SW480 (cell line): ENCODE measurements at places on chromosomes 6 and 20.
A peak's percentile ranks its signal among the peaks of the same experiment; 100 is the strongest.

GRCh38 chr20:8756410-8756809 lies 312.5 kb upstream of the PLCB4 start:
- DNase-seq, result peak; percentile 44

DNA sequence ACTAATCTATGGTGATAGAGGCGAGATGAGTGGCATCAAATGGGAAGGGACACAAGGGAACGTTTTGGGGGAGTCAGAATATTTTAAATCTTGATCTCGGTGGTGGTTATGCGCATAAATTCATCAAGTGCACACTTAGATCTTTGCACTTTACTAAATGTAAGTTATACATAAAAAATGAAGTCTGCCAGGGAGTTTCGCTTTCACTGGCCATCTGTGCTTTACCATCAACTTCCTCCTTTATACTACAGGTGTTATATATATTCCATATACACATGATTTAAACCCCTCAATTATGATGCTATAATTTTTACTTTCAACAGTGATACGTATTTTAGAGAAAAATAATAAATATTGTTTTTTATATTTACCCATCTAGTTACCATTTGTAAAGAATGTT lies 97.6 kb upstream of the AKIRIN2 start:
- DNase-seq, result peak; percentile 25

GRCh38 chr20:25197183-25197869 lies 1.8 kb downstream of the ENTPD6 start:
- peak; percentile 57 for DNase-seq

GRCh38 chr6:170147832-170148708 lies 142.8 kb downstream of the DLL1 start:
- no peak for DNase-seq

DNA sequence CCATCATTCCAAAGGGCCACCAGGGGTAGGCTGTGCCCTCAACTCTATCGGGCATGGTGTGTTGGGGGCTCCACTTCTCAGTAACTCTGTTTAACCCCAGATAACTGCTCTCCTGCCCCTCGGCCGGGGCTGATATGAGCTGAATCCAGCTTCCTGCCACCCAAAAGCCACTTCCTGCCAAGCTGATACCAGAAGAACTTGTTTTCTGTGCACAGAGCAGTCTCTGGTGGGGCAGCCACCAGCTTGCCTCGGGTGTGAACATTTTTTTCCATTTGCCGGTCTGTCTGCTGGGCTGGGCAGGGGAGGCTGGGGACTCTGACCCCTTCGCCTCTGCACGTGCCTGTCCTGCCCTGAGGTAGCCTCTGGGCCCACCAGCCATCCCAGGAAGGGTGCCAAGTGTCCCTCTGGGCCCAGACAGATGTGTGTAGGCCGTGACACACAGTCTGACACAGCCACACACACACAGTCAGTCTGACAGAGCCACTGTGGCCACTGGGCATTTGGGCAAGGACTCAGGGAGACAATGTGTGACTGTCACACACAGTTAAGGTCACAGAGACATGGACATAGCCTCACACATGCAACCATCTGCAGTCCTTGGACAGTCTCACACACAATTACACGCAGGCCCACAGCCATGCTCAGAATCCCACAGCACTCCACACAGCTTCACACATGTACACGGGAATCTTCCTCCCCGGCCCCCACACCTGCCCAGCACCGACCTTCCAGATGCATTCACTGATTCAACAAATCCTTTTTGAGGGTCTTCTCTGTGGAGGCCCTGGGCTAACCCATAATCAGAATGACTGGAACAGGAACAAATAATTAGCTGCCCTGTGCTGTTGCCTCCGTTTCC lies 45.1 kb downstream of the NOL4L start:
- no peak for DNase-seq

DNA sequence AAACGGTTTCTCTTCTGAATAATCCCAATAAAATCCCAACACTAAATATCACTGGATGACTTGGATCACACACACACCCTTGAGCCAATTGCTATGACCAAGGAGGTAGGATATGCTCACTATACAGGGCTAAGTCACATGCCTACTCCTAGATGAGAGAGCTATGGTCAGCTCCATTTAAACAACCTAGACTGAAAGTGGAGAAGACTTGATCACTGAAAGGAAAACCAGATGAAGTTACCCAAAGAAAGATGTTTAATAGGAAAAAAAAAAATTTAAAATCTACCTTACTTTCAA lies 18.9 kb upstream of the COL19A1 start:
- DNase-seq, result no peak

DNA sequence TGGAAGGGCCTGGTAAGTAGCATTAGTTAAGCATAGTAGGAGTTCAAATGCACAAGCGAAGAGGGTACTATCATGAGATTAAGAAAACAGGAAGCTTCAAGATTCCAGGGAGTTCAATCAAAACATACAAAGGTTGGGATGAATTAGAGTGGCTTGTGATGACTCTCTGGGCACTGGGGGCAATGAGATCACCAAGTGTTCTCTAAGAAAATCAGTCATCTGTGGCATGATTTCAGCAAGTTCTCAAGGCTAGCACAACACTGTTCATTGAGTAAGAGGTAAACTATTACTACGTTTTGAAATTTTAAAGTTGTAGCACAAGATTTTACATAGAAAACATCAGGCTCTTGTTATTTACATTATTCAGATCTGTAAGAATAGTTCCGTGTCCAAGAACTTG lies 139.7 kb upstream of the FLRT3 start:
- no peak for DNase-seq

- no peak for DNase-seq
Measured at GRCh38 chr20:40443753-40444152, 245.3 kb downstream of the MAFB start.

DNA sequence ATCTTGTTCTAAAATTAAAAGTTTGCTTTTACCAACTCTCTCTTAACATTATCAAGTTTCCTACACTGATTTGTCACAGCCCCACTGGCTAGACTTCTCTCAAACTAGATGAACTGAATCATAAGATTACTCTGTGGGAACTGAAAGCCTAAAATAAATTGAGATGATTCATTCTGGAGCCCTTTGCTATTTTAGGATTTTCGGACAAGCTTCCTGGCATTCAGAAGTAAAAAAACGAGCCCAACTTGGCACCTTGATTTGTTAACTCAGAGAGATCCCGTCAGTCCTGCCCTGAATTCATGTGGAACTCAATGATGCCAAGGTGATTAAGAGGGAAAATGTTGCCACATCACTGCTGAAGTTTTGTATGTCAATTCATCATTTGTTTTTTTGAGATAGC lies 122.0 kb upstream of the NRSN1 start:
- DNase-seq, result no peak

- no peak for DNase-seq
Measured at GRCh38 chr6:1607516-1608221, 2.0 kb upstream of the FOXC1 start.

DNA sequence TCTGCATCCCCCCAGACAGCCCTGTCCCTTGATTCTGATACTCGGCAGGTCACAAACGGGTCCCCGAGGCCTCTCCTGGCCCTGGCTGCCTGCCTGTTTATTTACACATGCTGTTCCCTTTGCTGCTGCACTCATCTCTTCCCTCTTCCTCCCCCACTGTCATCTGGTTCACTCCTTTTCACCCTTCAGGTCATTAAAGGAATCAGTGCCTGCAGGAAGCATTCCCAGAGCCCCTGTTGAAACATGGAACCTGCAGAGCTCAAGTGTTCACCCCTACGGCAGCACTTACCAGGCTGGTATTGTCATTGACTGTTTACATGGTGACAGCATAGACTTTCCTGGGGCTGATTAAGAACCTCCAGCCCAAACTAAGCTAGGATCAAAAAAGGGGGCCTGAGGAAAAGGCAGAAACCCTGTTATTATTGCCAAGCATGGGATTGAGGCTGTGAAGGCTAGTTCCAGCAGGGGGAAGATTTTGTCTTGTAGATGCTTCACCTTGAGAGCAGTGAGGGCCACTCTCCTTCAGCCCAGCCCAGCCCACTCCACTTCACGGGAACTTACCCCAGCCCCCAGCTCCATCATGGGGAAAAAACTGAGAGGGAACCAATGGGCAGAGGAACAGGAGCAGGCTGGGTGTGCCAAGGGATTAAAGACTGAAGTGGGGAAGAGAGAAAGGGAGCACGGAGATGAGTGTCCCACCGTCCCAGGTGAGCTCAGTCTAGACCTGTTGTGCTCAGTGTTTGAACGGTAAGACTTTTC lies 73.2 kb downstream of the JPH2 start:
- DNase-seq, result no peak

DNA sequence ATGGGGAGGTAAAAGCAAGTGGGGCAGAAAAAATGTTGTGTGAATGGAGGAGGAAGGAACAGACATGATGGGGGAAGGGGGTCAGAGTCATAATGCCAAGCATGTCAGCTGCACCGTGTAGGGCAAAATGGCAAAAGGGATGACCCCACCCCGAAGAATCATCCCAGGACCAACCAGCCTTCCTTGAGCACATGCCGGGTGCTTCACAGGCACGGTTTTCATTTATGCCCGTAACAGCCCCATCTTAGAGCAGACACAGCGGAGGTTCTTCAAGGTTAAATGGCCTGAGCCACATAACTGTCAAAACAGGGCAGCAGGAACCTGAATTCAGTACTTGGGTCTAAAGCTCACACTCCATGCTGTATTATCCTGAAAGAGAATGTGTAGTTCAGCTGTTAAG lies 322.2 kb downstream of the ZFAND3 start:
- DNase-seq, result no peak

DNA sequence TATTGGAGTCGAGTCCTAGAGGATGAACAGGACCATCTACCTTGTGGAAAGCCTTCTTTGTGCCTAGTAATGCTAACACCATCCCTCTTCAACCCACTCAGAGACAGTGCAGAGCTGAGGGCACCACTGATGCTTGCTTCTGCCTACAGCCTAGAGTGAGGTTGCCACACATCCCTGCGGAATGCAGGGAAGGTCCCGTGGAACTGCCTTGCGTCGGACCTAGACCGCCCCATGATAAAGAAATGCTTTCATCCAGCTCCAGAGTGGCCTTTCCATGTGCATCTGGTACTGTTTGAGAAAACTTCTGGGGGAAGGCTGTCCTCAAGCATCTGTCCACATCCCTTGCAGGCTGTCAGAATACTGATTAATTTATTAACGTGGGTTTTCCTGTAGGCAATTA lies 168.4 kb downstream of the PHACTR1 start:
- DNase-seq, result peak; percentile 9

GRCh38 chr20:43721429-43722152 lies 5.2 kb downstream of the GTSF1L start:
- peak; percentile 31 for DNase-seq

- DNase-seq, result no peak
Measured at GRCh38 chr6:15413466-15414234, 167.8 kb downstream of the JARID2 start.

DNA sequence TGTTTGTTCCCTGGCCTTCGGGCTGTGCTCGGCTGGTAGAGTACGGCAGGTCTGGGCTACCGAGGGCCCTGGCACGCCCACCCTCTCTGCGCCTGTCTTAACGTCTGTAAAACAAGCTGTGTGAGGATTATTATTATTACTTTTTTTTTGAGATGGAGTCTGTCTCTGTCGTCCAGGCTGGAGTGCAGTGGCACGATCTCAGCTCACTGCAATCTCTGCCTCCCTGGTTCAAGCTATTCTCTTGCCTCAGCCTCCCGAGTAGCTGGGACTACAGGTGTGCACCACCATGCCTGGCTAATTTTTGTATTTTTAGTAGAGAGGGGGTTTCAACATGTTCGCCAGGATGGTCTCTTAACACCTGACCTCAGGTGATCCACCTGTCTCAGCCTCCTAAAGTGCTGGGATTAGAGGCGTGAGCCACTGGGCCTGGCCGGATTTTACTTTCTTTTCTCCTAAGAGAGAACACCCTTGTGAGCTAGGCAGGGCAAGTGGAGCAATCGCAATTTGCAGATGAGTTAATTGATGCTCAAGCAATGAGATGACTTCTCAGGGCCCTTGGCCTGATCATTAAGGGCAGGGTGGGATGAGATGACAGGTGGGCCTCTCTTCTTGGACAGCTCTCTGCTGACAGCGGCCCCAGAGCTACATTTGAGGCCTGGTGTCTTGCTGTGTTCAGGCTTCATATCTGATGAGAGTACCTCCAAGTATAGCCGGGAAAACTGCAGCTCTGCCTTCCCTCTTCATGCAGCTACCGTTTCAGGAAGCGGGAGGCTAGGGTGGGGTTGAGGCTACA lies 859 bp upstream of the SMIM29 start:
- no peak for DNase-seq

DNA sequence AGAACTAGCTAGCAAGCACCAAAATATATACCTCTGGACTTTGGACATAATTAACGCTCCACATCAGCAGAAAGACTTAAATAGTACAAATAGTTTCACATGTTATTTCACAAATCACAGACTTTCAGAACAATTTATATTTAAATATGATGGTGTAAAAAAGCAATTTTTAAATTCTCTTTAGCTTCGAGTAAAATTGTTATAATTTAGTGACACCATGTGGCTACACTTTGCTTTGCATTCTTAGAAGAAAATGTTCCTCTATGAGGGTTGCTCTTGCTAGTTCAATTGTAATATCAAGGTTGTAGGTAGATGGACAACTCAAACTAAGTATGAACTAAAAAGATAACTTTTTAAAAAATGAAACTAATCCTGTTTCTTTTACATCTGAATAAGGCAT lies 69.0 kb downstream of the BTBD9 start:
- DNase-seq, result peak; percentile 5

DNA sequence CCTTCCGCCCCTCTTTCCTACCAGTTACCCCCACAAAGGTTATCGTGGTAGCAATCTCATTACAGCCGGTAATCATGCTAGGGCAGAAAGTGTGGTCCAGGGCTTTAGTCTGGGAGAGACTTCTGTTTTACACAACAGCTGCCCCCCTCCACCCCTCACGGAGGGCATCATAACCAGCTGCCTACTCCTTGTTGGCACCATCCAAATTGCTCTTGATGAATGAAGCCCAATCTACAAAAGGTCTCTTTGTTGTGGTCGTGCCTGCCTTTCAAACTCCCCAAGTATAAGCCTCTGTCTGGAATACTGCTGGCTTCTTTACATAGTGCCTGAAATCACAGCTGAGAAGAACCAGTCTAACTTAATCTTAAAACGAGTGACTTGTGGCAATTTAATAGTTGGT lies 157.9 kb downstream of the INSM1 start:
- no peak for DNase-seq

DNA sequence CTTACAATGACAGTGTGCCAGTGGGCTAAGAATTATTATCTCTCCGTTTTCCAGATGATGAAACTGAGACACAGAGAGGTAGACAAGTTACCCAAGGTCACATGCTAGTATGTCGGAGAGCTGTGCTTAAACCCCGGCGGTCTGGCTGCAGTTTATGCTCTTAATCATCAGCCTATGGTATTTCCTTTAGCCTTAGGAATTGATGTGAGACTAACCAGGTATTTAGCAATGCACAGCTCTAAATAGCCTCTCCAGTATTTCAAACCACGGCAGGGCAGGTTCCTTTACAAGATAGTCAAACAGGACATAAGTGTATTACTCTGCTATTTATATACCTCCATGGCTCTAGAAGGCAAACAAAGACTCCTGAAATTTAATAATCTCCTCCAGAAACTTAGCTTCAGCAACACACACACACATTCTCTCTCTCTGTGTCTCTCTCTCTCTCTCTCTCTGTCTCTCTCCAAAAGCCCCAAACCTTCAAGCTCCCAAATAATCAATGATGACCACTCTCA lies 142.0 kb upstream of the ZNF217 start:
- peak; percentile 86 for DNase-seq
